ENCODE measurements at places on chromosomes 7 and 10.

DNA sequence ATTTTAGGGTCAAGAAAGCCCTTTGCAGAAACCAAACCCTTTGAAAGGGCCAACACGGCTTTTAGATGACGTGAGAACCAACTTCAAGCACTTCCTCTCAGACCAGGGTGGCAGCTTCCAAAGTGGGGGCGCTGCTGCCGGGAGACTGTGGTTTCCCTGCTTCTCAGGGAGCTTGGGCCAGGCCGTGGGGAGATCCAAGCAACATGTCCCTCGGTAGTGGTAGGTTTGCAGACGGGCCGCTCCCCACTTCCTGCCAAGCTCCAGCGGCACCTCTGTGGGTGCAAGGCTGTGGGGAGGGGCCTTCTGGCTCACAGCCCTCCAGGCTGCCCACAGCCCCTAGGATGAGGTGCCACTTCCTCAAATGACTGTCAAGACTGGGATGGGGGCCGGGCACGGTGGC lies 132.4 kb downstream of the FAM53B start:
- no peak for DNase-seq

DNA sequence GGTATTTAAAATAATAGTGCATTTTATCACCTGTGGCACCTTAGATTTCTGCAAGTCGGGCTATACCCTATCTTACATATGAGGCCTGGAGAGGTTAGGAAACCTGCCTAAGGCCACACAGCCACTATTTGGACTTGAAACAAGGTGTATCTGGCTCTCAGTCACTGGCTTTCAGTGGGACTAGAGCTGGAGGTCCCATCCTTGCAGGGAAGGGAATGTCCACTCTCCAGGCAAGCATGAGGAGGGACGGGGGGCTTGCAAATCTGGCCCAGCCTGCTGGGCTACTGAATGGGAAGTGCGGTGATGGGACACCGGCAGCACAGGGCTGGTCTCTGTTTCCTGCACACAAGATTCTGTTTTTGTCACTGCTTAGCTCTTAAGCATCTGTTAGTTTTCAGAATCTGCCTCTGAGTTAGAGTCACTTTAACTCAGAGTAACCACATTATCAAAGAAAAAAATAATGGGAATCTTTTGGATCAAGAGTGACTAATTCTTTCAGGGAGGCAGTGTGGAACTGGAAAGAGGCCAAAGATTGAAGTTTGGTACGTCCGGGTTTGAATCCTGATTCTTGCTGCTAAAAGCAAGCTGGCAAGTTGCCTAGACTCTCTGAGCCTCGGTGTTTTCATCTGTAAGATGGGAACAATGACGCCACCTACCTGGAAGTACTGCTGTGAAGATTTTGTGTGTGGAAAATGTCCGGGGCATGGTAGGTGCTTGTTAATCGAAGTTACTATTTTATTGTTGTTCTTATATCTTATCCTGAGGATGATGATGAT lies 33.8 kb upstream of the HABP2 start:
- no peak for DNase-seq

GRCh38 chr7:102125127-102125596 lies 161.5 kb upstream of the SH2B2 start:
- peak; percentile 37 for DNase-seq

DNA sequence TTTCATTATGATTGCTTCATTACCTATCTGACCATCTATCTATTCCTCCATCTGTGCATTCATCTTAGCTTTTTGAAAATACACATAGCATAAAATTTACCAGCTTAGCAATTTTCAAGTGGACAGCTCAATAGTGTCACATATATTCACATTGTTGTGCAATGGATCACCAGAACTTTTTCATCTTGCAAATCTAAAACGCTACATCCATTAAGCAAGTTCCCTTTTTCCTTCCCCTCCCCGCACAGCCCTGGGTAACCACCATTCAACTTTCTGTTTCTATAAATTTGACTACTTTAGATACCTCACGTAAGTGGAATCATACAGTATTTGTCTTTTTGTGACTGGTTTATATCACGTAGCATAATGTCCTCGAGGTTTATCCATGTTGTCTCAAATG lies 78.0 kb upstream of the ADRB1 start:
- no peak for DNase-seq

DNA sequence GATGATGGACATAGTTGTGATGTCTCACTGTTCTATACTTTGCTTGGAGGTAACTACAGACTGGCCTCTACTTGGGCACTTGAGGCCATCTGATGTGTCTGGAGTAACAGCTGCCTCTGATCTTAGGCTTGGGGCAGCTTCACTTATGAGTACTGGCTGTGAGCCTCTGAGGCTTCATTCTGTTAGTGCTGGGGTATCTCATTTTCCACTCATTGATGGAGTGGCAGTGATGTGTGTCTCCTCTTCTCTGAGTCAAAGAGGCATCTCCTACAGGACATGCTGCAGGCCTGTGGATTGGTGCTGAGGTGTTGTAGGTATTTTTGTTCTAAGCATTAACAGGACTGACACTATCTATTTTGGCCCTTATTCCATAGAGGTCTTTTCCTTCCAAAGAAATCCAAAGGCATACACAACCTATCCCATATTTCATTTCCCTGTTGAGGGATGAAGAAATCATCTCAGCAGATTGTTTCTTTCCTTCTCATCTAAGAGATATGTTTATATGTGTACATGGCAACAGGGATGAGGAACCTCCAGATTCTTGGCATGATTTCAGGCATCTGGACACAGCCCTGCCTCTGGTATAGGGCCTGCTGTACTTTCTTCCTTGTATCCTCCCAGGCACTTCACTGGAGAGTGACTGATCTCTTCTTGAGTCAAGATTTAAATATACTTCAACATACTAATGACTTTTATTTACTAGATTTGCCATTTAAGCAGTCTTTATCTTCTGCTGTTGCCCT lies 65.7 kb upstream of the NOBOX start:
- no peak for DNase-seq

DNA sequence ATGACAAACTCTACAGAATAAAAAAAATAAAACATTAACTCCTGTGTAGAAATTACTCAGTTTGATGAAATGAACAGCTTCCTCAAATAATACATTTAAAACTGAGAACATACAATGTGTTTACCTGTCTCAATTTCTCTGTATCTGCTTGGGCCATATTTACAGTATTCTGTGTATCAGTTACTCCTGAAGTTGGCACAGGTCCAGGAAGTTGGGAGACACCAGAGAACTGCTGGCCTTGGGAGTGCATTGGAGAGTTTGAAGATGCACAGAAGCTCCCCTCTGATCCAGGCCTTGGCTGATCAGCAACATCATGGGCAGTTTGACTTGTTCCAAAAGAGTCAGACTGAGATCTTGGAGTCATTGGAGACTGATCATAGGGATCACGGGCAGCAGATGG lies 155.1 kb downstream of the GALNT11 start:
- no peak for DNase-seq

GRCh38 chr7:8135417-8135816 lies 126.5 kb downstream of the ICA1 start:
- DNase-seq = no peak

DNA sequence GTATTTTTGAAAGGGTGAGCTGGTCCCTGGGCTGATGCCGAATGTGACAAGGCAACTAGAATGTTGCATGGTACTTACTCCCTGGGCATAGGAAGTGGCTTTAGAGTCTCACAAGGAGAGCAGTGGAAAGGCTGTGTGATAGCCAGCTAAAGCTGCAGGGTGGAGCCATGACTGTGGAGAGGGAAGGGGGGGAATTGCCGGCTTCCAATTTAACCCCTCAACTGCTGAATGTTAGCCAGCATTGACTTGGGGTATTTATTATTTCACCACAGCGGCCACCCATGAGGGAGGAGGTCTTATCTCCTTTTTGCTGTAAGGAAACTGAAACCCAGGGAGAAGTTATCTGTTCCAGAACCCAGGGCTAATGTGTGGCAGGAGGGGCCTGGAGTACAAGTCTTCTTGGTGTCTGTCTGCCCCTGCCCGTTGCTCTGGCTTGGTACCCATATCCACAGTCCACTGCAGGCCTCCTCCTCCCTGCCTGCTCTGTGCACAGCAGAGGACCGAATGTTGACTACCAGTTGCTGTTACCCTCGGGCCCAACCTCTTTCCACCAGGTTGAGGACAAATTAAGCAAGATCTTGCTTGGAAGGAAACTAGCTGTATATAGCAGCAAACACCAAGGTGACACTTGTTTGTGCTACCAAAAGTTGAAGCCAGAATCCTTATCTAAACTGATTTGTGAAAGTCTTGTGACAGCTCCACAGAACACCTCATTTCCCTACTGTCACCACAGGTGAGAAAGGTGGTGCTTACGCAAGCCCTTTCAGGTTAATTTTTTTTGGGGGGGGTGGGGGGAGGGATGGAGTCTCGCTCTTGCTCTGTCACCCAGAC lies 37.6 kb downstream of the WBP1L start:
- DNase-seq = no peak

DNA sequence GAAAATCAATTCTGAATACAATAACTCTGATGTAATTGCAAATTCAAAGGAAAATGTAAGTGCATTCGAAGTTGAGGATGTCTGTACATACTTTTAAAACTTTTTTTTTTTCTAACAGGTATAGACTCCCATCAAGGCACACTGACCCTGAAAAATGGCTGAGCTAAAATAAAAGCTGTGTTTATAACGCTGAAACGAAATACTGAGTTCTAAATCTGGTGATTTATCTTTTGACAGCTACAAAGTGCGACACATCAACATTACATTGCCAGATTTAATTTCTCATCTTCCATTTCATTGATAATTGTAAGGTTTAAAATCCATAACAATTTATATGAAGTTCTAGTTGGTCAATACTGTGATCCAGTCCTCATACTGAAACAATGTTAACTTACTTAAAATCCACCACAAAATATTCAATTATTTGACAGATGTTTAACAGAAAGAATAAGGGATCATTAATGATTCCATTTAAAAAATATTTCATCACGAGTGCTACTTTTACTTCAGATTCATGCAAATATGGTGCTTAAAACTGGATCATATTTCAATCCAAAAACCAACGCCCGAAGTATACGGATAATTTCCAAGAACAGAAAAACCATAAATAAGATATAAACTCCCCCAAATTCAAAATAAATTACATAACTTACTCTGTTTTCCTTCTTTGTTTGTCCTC lies 1.4 kb downstream of the RAB11FIP2 start:
- DNase-seq = no peak

- no peak for DNase-seq
Observed at GRCh38 chr10:14723052-14723689, 51.5 kb downstream of the FAM107B start.

DNA sequence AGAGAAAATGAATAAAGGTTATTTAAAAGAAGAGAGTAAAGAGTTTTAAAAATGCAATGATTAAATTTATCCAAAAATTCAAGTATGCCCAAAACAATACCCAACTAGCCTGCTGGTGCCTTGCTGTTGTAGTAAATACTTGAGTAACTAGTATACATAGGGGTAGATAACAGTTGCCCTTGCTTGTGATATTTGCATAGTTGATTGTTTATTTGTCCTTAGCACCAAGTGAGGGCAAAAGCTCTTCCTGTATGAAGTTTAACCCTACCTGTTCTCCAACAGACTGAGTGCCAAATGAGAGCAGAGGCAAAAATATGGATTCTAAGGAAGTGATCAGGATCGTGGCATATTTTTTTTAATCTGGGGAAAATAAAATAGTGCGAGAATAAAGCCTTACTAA lies 85.0 kb downstream of the PTN start:
- no peak for DNase-seq

DNA sequence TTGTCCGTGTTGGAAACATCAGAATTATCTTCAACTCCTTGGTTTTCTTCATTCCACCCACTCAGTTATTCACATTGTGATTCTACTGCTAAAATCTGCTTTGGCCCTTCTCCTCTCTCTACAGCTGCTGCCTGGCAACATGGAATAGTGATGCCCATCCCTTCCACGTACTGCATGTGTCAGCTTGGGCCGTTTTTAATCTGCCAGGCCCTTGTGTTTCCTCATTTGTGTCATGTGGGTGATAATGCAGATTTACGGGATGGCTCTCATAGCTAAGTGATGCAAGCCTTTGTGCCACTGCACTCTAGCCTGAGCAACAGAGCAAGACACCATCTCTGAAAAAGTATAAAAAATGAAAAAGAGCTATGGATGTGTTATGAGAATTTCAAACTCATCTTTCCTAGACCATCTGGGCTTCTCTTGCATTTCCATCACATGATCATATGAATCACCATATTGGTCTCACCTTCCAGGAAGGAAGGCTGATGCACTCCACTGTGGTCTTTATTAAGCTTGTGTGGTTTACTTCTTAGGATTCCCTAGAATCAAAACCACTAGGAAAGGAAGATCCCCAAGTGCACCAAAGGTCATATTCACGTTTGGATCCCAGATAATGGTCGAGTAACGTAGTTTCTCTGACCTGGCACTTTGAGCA lies 20.6 kb upstream of the CELF2 start:
- DNase-seq = no peak

GRCh38 chr10:191703-192518 lies 56.7 kb downstream of the ZMYND11 start:
- no peak for DNase-seq

DNA sequence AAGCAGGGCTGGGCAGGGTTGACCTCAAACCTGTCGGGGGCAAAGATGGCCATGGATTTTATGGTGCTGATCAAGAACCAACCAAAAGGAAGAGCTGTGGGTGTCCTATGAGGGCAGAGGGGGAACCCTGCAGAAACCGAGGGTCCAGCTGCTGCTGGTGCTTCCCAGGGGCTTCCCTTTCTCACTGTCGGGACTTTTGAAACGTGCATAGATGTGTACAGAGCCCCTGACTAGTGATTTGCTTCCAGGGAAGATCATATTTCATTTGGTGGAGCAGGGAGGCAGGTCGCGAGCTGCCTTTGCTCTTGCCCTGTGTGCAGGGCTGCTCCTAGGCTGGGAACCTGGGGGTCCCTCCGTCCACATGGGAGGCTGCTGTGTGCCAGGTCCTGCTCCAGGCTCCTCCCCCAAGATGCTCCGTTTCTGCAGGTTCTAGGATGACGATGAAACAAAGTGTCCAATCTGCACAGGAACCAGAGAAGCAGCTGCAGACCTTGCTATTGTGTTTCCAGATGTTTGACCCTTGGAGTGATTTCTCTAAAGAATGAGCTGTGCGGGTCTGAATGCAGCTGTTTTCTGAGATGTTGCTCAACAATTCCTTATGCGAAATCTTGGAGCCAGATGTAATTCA lies 9.4 kb upstream of the INPP5A start:
- no peak for DNase-seq

DNA sequence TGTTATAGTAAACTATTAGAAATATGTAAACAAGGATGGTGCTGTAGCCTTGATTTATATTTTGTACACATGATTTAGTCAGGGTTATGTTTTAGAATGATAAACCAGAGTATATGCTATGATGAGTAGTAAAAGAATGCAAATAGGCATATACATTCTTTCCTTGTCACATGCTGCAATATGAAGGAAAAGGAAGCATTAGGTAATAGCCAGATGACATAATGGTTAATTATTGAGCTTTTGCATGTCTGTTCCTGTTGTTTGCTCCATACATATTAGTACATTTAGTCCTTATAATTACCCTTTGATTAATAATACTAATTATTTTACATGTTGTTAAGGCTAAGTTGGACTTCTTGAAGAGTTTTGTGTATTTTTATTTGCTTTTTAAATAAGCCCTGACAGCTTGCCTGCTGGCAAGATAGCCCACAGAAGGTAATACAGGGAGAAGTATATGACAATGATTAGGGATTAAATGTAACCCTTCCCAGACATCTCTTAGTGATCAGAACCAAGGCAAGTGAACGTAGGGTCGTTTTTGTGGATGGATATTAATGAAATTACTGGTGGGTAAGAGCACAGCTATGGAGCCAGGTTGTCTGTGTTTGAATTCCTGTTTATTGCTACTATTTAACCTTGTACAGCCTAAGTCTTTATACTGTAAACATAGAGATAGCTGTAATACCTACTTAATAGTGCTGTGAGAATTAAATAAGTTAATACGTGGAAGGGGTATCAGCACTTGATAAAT lies 68.4 kb downstream of the PHTF2 start:
- DNase-seq = no peak

- DNase-seq = no peak
Observed at GRCh38 chr10:103789771-103790201, 65.6 kb downstream of the SH3PXD2A start.
